Forelimb muscle (tissue), 1 donor: ENCODE measurements at places on chromosomes 3 and 15. TPM values are rescaled to one million over a fixed set of nuclear protein-coding genes. Genes with fewer than 3 reads are reported as not detected.

GRCh38 chr3:37580237-37580636, 281.4 kb upstream of the CTDSPL start:
- DNase-seq, result peak; percentile 88

- DNase-seq, result no peak
These were observed 15.2 kb upstream of the ACTC1 start for GRCh38 chr15:34810443-34811129.

- peak; percentile 93 for DNase-seq
These were observed at the start of the genes LNP1 and TOMM70 for GRCh38 chr3:100400780-100401673. TSS of gene LNP1 (plus strand) at chr3:100401539. CDS start at chr3:100429730, 28,191 bp downstream. TSS of gene TOMM70 (minus strand) at chr3:100401089. CDS start at chr3:100400949, 140 bp downstream.

Gene GTF2A2
- 87.0 TPM for polyA plus RNA-seq

Gene ISL2
- not detected for polyA plus RNA-seq

- no peak for DNase-seq
These were observed 49.6 kb downstream of the SCN5A start for GRCh38 chr3:38599886-38600285.

DNA sequence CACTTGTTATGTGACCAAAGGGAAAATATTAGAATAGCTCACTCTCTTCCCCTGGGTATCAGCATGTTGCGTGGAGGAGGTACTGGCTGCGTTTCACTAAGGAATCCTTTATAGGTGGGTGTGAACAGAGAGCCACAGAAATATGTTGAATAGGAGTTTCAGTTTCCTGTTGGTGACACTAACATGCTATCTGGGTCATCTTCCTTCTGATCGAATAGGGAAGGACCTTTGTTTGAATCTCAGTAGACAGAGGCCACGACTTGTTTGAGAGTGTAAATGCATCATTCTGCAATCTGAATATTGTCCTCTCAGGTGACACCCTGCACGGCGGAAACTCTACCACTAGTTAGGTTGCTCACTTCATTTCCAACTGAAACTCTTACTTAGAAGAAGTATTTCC, 157.9 kb upstream of the SLC2A2 start:
- DNase-seq, result no peak
